Effector memory CD4-positive, alpha-beta T cell (primary cell): ENCODE measurements at places on chromosomes 16 and 17.

GRCh38 chr17:68198931-68199836 lies 48.7 kb upstream of the AMZ2 start:
- peaks cover 41% of the 10 kb centered on the region for H3K4me1 ChIP-seq
- H3K27ac ChIP-seq: no peak overlapping the region
- no peak for DNase-seq
- no peaks in the 10 kb centered on the region for H3K27me3 ChIP-seq
- peak overlapping the region; percentile 77 for H3K4me3 ChIP-seq

DNA sequence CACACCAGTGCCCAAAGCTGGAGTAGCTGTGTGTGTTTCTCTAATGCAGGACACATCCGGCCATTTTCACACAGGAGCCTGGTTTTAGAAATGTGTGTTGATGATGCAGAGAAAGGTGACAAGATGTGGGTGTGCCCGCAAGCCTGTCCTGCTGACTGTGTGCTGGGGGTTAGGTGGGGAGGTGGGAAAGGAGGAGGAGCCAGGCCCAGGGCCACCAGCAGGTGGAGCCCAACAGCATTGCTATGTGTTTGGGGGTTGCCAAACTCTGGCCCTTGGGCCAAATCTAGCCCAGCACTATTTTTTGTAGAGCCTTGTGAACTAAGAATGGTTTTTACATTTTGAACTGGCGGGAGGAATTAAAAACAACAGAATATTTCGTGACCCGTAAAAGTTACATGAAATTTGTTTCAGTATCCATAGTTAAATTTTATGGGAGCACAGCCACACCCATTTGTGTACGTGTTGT lies 61.7 kb upstream of the LGALS9 start:
- no peaks in the 10 kb centered on the region for H3K36me3 ChIP-seq
- H3K27me3 ChIP-seq: no peaks in the 10 kb centered on the region
- DNase-seq: peak; percentile 30

- no peaks in the 10 kb centered on the region for H3K27me3 ChIP-seq
- H3K4me3 ChIP-seq: no peak overlapping the region
- peaks cover 7% of the 10 kb centered on the region for H3K4me1 ChIP-seq
- no peak overlapping the region for H3K27ac ChIP-seq
Measured at GRCh38 chr16:12798846-12799245, 4.8 kb downstream of the CPPED1 start.

DNA sequence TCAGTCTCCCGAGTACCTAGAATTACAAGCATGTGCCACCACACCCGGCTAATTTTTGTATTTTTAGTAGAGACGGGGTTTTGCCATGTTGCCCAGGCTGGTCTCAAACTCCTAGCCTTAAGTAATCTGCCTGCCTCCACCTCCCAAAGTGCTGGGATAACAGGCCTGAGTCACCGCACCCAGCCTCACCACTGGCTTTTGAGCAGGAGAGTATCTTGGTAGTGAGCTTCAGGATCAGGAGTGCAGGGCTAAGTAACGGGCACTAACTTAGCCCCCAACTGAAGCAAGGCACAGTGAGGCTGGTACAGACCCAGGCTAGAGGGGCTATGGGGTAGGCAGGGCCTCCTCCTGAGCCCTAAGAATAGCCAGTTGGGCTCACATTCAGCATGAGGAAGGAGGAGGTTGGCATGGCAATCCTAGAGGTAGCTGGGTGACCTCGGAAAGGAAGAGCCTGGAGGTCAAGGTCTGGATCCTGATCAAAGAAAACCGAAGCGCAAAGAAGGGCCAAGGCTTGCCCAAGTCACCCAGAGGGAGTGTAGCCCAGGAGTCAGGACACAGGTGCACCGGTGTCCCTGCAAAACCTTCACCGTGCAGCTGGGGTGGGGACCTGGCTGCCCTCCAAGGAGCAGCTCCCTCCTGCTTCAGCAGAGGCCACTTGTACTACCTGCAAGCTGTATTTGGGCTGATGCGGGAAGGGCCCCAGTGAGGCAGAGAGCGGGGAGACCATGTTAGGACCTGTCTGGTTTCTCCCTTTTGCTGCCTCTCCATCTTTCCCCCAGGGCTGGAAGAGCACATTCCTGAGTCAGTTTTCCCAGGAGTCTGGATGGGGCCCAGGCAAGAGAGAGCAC lies 1.3 kb upstream of the ADGRG5 start:
- H3K4me1 ChIP-seq: peaks cover 28% of the 10 kb centered on the region
- no peaks in the 10 kb centered on the region for H3K27me3 ChIP-seq
- H3K36me3 ChIP-seq: no peaks in the 10 kb centered on the region
- DNase-seq: no peak
- no peak overlapping the region for H3K4me3 ChIP-seq

DNA sequence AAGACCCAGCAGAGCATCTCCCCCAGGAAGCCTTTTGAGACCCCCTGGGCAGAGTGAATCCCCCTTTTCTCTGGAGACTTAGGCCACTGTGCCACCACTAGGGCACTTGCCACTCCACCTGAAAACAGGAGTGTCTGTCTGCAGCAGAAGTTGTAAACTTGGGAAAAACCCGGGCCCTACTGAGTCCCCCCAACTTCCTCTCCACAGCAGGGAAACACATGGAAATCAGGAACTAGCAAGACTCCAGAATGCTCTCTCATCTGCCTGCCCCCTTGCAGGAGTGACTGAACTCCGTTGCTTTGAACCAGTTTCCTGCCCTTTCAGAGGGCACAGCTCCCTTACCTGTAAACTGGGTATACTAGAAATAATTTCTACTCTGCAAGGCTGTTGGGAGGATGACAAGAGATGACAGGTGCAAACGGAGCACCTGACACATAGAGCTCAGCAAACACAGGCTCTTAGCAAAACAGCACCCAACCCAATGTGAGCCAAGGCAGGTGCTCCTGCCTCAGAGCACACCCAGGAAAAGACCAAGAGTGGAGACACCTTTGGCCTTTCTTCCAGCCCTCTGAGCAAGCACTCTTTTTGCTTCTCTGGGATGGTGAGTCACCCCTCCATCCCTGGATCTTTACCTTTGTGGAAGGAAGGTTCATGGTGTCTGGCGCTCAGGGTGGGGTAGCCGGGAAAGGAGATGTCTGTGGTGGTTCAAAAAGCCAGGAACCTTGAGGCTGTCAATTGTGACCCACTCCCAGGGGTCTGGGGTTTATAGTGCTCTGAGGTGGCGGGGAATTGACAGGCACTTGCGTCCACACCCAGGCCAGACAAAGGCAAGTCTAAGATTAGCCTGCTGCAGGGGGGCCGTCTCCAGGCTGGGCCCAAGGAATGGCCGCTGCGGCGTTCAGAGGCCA lies at the start of gene HCRT:
HCRT (minus strand) TSS at position 740 of the 908 bp plus-strand sequence; CDS start at position 653, 87 bp downstream.
- no peaks in the 10 kb centered on the region for H3K36me3 ChIP-seq
- peak within 1 kb of the TSS; percentile 68 for H3K4me3 ChIP-seq
- no peaks in the 10 kb centered on the region for H3K27me3 ChIP-seq
- peaks cover 26% of the 10 kb centered on the region for H3K4me1 ChIP-seq

DNA sequence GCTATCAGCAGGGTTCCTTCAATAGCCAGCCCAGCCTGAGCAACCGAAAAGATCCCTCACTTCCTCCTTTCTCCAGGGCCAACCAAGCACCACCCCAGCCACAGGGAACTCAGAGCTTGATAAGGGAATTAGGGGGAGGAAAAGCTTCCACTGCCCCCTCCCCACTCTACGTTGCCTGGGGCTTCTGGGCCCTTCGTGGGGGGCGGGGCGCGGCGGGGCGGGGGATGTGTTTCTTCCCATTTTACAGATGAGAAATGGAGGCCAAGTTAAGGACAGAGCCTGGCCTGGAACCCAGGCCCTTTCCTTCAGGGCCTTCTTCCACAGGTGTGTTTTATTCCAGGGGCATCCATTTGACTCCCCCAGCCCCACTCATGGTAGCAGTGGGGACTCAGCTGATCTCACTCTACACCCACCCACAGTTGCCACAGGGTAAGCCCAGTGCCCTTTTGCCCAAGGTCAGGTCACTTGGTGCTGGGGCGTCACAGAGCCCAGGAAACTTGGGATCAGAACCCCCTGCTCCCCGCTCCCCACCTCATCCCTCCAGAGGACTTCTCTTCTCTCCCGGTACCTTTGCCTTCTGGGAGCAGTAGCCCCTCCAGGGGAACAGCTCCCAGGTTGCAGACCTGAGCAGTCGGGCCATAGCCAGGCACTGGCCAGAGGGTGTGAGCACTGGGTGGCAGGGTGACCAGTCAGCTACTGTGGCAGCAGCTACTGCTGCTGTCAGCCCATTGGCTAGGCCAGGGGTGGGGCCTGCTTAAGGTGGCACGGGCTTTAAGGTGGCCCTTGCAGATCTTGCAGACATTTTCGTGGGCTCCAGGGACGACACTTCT lies at the start of gene LDHD:
LDHD (minus strand) TSS at position 700 of the 830 bp plus-strand sequence; CDS start at position 640, 60 bp downstream.
- no peaks in the 10 kb centered on the region for H3K36me3 ChIP-seq
- H3K4me3 ChIP-seq: no peak within 1 kb of the TSS
- peaks cover 1% of the 10 kb centered on the region for H3K4me1 ChIP-seq
- DNase-seq: no peak
- H3K27ac ChIP-seq: no peak within 1 kb of the TSS

GRCh38 chr16:83968306-83968851 lies 335 bp downstream of the NECAB2 start:
- no peak for DNase-seq
- no peak overlapping the region for H3K4me3 ChIP-seq
- H3K4me1 ChIP-seq: no peaks in the 10 kb centered on the region
- no peak overlapping the region for H3K27ac ChIP-seq
- no peaks in the 10 kb centered on the region for H3K36me3 ChIP-seq

- no peak overlapping the region for H3K4me3 ChIP-seq
- no peak for DNase-seq
- H3K4me1 ChIP-seq: no peaks in the 10 kb centered on the region
- H3K36me3 ChIP-seq: no peaks in the 10 kb centered on the region
- H3K27me3 ChIP-seq: no peaks in the 10 kb centered on the region
- no peak overlapping the region for H3K27ac ChIP-seq
Measured at GRCh38 chr16:53576210-53576609, 73.2 kb upstream of the AKTIP start.

- H3K36me3 ChIP-seq: no peaks in the 10 kb centered on the region
- H3K27me3 ChIP-seq: no peaks in the 10 kb centered on the region
- DNase-seq: no peak
- H3K27ac ChIP-seq: no peak overlapping the region
- H3K4me1 ChIP-seq: no peaks in the 10 kb centered on the region
Measured at GRCh38 chr16:80993834-80994233, 12.9 kb downstream of the CMC2 start.

GRCh38 chr17:64250233-64250835 lies 12.7 kb downstream of the TEX2 start:
- DNase-seq: no peak
- no peaks in the 10 kb centered on the region for H3K27me3 ChIP-seq
- no peaks in the 10 kb centered on the region for H3K4me1 ChIP-seq
- H3K27ac ChIP-seq: no peak overlapping the region
- H3K36me3 ChIP-seq: no peaks in the 10 kb centered on the region

DNA sequence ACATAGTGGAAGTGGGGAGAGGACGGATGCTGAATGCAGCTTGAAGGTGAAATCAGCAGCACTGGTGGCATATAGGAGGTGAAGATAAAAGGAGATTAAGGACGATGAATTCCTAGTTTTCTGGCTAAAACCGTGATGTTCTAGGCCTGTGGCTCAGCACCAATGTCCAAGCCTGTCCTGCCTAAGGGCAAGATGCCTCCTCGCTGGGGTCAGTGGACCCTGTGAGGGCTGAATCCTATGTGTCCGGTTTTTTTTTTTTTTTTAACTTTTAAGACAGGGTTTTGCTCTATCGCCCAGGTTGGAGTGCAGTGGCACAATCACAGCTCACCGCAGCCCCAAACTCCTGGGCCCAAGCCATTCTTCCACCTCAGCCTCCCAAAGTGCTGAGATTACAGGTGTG lies 12.8 kb downstream of the CPNE2 start:
- DNase-seq: no peak
- H3K27ac ChIP-seq: no peak overlapping the region
- no peaks in the 10 kb centered on the region for H3K4me1 ChIP-seq
- no peaks in the 10 kb centered on the region for H3K36me3 ChIP-seq

GRCh38 chr17:51050291-51051033 lies 70.2 kb downstream of the SPAG9 start:
- no peaks in the 10 kb centered on the region for H3K4me1 ChIP-seq
- H3K27ac ChIP-seq: no peak overlapping the region
- H3K4me3 ChIP-seq: no peak overlapping the region
- no peaks in the 10 kb centered on the region for H3K27me3 ChIP-seq
- H3K36me3 ChIP-seq: no peaks in the 10 kb centered on the region

- no peak for DNase-seq
- no peaks in the 10 kb centered on the region for H3K27me3 ChIP-seq
- no peaks in the 10 kb centered on the region for H3K4me1 ChIP-seq
- no peak overlapping the region for H3K27ac ChIP-seq
Measured at GRCh38 chr17:45361451-45361850, 44.6 kb upstream of the MAP3K14 start.
